ENCODE measurements at places on chromosomes 12 and 14.

- DNase-seq, result no peak
These were observed 87.6 kb downstream of the PPP2R5C start for GRCh38 chr14:101849125-101849524.

DNA sequence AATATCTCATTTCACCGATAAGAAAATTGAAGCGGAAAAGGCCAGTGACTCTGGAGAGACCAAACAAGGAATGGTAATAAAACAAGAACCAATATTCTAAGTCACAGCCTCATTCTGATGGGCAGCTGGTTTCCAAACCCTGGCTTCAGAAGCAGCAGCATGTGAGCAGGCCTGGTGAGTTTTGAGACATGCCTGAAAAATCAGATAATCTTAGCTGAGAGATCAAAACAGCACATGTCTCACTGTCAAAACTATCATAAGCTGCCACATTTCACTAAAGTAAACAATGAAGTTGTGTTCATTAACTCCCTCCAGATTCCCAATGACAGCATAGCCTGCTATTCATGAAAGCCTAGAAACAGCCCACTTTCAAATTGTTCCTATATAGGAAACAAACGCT lies 36.5 kb downstream of the CIT start:
- no peak for DNase-seq

DNA sequence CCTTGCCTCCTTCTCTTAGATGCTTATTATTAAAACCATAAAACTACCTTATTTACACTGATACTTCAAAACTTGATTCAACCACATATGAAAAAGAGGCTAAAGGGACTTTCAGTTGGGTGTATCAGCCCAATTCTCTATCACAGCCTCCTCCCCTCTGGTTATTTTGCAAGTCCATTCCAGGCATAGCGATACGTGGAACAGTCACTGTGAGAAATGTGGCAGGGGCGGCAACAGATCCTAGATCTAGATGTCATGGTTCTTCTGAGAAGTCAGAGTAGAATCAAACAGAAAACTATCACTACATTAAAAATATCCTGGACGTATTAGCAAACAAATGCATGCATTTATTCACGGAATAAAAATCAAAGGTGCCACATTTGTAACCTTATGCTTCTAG lies 83.2 kb downstream of the RALGAPA1 start:
- no peak for DNase-seq

DNA sequence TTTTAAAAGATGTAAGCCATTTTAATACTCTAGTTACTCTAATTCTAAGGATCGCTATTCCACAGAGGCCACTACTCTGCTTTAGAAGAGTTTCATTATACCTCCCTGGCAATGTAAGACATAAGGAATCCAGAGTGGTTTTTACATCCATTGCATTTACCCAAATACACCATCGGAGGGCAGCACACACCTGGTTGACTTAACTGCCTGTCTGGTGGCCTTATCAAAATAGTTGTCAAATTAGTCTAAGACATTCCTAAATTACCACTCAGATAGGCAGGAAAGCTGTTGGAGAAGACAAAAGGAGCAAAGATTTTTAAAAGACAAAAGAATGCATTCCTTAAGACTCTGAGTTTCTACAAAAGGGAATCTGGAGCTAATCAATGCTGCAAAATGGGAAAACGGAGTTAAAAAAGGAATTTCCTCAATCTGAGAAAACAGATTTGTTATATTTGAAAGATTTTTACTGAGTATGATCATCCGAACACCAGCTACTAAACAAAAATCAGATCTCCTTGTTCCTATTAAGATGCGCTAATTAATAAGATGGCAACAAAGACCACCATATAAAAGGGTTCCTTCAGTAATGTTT lies 33.8 kb upstream of the FGD4 start:
- DNase-seq, result peak; percentile 84

- no peak for DNase-seq
These were observed 2.5 kb downstream of the DUSP6 start for GRCh38 chr12:89349814-89350213.

DNA sequence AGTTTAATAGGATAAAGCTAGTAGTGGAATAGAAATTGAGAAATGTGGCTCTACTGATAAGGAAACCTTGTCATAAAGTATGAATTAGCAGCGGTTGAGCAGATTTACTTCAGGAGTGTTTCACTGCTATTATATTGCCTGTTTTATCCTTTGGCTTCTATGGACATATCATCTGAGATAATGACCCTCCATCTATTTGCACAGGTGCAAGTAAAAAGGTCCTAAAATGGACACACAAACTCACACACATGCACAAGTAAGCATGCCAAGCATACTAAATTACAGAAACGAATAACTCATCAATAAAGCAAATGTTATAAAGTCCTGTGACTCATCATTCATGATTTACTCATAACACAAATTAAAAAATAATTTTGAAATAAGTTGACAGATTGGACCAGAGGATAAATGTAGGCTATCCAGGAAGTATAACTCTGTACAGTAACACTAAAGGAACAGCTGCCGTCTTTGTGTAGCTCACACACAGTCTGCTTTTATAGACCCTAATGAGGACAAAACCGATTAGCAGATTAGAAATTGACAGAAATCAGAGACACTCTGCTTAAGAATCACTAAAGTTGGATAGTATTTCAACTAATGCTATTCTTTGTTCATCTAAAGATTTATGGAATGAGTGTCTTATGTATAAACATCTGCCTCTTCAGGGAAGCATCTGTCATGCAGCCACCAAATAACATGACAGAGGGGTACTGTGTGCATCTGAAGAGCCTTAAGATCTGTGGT lies 73.9 kb downstream of the SYT1 start:
- DNase-seq, result no peak

- DNase-seq, result no peak
These were observed 86.6 kb downstream of the PAPLN start for GRCh38 chr14:73323896-73324399.

DNA sequence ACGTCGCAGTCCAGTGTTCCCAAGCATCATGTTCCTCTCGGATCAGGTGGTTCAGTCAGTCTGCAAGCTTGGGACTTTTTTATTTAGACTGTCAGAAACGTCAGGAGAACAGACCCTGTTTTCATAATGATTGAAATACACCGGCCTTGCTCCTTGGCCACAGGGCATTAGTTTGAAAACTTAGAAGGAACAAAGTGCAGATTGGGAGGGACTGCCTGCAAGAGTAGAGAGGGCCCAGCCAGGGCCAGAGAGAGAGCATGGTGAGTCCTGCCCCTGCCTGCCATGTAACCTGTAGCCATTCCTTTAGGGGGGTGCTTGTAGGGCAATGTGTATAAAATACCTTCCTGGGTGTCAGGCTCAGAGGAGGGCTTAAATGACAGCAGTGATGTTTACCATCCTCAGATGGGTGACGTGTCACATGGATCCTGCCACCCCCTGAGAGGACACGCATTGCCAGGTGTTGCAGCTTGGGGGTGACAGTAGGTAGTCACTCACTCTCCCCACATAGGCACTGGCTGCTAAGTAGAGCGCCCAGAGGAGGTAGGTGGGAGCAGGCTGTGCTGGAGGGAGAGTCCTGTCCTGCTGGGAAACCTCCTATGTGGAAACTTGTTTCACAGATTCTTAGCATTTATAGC lies 45.7 kb downstream of the MMAB start:
- no peak for DNase-seq

DNA sequence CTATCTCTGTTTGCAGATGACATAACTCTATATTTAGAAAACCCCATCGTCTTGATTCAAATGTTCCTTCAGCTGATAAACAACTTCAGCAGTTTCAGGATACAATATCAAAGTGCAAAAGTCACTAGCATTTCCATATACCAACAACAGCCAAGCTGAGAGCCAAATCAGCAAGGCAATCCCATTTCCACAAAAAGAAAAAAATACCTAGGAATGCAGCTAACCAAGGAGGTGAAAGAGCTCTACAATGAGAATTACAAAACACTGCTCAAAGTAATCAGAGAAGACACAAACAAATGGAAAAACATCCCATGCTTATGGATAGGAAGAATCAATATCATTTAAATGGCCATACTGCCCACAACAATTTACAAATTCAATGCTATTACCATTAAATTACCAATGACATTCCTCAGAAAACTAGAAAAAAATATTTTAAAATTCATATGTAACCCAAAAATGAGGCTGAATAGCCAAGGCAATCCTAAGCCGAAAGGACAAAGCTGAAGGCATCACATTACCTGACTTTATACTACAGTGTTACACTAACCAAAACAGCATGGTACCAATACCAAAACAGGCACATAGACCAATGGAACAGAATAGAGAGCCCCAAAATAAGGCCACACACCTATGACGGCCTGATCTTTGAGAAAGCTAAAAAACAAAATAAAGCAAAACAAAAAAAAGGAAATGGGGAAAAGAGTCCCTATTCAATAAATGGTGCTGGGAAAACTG lies 901.7 kb downstream of the LRFN5 start:
- no peak for DNase-seq

- no peak for DNase-seq
These were observed 19.9 kb upstream of the NEDD1 start for GRCh38 chr12:96886998-96887677.

- no peak for DNase-seq
These were observed 56.4 kb upstream of the ISM2 start for GRCh38 chr14:77554816-77555599.

- DNase-seq, result no peak
These were observed 146.7 kb downstream of the DYRK2 start for GRCh38 chr12:67795236-67795635.

DNA sequence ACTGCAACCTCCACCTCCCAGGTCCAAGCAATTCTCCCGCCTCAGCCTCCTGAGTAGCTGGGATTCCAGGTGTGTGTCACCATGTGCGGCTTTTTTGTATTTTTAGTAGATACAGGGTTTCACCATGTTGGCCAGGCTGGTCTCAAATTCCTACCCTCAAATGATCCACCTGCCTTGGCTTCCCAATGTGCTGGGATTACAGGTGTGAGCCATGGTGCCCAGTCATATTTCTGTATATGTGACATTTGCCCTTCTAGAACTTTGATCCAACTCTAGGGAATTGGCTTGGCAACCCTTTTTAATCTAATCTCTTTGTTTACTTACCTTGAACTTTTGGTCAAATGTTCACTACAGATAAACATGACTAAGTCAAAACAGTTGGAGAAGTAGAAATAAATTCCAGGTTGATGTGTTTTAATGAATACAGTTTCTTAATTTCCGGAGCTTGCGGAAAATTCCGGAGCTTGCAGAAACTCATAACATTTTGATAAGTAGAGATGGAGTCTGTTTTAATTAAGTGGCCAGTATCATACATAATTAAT lies 11.5 kb upstream of the PEBP1 start:
- DNase-seq, result no peak
